ENCODE measurements at places on chromosomes 1 and 21.
A peak's percentile ranks its signal among the peaks of the same experiment; 100 is the strongest.

- DNase-seq, result no peak
These were observed 20.1 kb upstream of the MACF1 start for GRCh38 chr1:39184354-39184818.

DNA sequence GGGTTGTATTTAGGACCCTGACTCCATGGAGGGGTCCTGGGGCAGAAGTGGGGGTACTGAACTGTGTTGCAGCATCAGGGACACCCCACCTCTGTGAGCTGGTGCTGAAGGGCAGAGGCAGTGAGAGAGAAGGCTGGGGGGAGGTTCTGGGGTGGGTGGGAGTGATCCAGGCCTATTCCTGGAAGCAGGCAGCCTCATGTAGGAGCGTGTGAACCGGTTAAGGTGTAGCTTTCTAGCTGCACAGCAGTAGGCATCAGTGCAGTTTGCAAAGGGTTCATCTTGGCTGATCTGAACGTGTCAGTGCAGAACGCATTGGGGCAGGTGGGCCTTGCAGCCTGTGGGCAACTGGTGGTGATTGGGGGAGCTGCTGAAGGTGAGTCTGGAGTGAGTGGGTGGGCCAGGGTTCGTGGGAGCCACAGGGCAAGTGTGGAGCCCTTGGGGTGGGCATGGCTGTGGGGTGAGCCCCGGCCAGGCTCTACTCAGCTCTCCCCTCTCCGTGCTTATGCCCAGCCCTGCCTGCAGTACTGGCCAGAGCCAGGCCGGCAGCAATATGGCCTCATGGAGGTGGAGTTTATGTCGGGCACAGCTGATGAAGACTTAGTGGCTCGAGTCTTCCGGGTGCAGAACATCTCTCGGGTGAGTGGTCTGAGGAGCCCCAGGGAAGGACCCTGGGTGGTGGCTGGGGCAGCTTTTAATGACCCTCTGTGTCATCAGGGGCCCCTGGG lies 86.7 kb downstream of the PTPRU start:
- no peak for DNase-seq

- no peak for DNase-seq
These were observed 22.2 kb upstream of the RAP1A start for GRCh38 chr1:111597426-111597825.

- DNase-seq, result no peak
These were observed 15.1 kb upstream of the EDN2 start for GRCh38 chr1:41499591-41499990.

- DNase-seq, result no peak
These were observed 84.1 kb downstream of the EVA1C start for GRCh38 chr21:32496568-32496967.

GRCh38 chr1:181092056-181092455 lies 3.6 kb downstream of the IER5 start:
- no peak for DNase-seq

DNA sequence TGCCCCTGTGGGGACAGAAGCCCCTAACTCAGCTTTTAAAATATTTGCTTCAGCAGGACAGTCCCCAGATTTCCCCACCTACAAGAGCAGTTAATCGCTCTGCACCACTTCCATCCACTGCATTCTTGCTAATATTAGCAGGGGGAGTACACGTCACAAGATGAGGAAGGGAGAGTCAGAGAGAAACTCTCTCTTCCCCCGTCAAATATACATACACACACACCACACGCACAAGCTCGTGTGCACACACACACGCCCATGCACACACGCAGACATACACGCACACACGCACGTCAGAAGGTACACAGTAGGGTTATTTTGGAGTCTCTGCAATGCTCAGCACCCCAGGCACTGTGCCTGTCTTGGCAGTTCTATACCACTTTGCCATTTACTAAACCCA lies 2.1 kb downstream of the CLCA1 start:
- no peak for DNase-seq

DNA sequence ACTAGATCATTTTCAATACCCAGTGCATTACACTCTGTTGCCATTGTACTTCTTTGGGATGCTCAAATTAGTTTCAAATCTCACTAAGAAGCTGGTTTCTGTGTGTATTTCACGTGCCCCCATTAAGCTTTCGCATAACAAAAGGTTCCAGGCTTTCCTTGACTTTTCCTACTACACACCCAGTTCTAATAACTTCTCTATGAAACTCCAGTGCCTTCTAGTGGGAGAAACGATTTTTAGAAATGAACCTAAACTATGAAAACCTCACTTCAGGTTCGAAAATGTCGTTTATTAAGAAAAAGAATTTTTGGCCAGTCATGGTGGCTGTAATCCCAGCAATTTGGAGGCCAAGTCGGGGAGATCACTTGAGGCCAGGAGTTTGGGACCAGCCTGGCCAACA lies 2.8 kb downstream of the CFHR4 start:
- DNase-seq, result peak; percentile 51

DNA sequence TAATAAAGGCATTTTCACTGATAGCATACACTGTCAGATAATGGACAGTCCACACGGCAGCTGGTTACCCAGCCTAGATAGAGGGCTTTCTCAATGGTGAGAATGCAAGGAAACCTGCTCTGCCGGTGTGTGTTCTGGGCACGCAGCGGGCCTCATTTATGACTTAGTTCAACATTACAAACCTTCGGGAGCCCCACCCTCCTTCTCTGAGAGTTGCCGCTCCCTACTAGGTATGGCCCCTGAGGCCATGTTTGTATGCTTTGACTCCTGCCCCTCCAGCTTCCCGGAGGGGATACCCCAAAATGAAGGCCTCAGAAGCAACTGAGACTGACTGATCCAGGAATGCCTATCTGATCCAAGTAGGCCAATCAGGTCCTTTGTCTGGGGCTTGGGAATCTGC lies 17.2 kb upstream of the FABP3 start:
- DNase-seq, result peak; percentile 59

- no peak for DNase-seq
These were observed 6.2 kb downstream of the CD247 start for GRCh38 chr1:167512046-167512654.

DNA sequence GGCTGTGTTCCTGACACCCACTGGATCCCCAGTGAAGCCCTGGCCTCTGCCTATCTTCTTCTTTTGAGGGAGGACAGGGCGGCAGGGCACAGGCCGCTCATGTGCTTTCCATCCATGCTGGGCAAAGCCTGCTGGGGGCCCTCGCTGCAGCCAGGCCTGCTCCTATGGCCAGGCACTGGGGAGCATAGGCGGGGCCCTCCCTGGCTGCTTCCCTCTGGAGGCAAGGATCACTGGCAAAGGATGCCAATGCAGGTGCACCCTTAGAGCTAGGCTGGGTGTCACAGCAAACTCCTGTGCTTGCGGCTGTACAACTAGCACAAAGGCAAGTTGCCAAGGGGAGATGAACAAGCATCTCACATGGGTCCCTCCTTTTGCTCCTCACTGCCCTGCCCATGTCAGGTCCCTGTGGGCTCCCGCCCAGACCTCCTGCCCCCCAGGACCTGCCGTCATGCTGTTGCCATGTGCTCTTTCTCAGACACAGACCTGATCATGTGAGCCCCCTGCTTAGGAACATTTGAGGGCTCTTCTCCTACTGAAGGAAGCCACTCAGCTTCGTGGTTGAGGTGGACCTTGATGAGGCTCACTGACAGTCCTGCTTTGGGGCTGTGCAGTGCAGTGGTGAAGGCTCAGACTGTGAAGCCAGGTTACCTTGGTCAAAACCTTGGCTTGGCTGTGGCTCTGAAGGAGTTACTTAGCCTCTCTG lies 393.6 kb downstream of the PTPRU start:
- no peak for DNase-seq

DNA sequence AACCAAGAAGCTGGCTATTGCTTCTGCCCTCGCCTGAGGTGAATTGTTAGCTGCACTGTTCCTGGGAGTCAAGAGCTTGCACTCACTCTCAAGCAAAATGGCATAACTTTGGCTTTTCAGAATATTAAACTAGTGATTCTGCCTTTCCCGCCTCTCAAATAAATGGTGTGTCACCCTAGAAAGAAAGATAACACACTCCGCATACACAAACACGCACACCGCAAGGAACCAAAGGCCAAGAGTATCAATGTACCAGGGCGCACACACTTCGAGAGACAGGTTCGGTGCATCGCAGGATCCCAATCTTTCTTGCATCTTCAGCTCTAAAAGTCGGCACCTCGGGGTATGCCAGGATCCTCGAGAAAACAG lies 470 bp upstream of the RTCA start:
- no peak for DNase-seq

DNA sequence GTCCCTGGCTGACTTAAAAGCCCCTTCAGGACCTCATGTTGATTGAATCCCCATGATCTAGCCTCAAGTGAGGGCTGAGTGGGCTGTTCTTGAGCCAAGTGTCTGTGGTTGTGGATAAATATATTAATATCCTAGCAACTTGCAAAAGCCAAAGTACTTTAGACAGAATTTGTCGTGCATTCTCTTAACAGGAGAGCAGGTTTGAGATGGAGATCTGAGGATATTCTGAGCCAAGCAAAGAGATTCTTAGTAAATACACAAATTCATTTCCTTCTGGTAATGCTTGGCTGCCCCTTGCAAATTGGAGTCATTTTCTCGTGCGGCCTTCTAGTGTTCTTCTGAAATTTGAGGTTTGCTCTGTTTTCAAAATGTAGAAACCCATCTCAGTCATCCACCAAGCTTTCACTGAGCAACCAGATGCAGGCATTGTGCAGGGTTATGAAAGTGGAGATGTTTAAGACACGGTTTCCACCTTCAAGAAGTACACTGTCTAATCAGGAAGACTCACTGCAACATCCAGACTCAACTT lies 242.1 kb upstream of the JUN start:
- DNase-seq, result no peak

DNA sequence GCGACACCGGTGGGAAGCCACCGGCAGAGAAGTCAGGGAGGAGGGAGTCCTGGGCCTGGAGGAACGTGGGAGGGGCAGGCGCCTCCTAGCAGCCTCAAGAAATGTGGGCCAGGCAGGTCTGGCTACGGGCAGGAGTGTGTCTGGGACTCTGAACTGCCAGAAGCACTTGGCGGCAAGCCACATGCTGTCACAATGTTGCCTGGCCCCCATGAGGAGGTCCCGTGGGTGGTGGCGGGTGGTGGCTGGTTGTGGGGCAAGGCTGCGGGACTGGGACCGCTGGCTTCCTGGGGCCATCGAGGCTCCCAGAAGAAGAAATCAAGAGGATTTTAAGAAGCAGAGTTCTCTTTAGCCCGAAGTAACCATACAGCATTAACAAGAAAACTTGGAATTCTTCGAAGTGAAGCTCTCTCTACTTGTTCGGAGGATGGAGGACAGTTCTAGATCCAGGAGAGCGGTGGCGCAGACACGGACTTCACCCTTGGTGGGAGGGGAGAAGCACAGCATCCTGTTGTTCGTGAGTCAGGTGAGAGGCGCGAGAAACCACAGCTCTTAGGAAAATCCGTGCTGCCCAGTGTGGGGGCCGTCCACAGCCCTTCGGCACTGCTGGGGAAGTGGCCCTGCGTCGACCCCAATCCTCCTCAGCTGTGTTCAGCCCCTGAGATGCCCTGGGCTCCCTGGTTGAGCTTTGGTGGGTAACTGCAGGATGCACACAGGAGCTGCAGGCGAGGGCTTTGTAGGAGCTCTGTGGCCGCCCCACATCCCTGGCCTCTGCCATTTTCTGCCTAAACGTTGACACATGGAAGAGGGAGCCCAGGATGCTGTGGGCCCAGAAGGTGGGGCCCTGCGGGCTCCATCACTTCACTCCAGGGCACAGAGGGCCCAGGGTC lies 12.4 kb downstream of the SKI start:
- no peak for DNase-seq

- no peak for DNase-seq
These were observed 23.2 kb downstream of the NUAK2 start for GRCh38 chr1:205298191-205298994.

DNA sequence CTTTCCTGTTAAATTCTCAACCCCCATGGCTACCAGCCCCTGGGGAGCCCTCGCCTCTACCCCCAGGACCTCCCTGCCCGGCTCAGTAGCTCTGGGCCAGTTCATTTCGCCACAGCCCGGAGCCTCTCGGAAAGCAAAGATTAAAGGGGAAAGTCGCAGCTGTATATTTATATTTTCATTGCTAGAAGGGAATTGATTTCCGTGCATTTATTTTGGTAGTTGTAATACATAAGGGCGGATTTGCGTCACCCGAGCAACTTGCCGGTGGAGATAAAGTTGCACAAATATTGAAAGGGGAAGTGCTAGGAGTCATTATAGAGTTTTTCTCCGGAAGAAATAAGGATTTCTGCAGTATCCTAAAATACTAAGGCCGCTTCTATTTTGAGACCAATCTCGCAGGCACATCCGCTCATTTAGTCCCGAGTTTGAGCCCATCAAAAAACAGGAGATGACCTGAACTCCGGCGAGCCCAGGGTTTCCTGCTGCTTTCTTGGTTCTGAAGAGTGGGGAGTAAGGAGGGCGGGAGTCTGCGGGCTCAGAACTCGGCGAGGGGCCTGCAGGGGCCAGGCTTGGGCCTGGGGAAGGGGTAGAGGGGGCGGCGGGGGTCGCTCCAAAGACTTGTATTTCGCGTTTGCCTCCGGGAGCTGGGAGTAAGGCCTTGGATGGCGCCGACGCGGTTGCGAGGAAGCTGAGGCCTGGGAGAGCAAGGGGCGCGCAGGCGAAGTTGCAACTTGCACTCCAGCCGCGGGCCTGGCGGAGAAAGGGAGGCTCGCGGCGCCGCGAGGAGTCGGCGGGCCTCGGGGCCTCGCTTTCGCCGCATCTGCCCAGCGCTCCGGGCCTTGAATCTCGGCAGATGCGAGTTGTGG lies 2.5 kb upstream of the HLX start:
- DNase-seq, result no peak

DNA sequence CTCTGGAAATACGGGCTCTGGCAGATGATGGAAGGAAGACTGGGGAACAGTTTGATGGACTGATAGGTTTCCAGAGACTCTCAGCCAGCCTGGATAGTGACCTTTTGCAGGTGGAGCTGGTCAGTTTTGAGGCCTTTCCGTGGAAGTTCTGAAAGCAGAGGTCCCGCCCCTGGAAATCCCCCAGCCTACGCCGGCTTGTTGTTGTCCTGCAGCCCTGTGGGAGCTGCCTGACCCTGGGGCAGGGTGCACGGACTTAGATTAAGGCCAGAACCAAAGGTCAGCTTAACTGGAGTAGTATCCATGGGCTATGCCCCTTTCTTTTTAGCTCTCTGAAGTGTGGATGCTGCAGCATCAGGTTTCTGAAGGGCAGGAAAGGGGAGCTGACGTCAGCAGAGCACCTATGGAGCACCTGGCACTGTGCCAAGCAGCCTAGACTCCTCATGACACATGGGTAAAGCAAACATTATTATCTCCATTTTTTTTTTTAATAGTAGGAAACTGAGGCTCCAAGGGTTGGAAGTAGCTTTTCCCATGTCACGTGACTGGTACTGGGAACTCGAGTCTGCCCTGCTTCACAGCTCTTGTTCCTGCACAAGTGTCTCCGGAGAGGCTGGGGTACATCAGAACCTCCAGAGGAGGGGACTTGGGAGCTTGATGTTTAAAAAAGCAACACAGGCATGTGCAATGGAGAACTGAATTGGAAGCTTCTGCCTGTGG lies 38.5 kb downstream of the IER5 start:
- DNase-seq, result peak; percentile 84

GRCh38 chr1:4397196-4397595 lies 257.2 kb upstream of the AJAP1 start:
- DNase-seq, result no peak

DNA sequence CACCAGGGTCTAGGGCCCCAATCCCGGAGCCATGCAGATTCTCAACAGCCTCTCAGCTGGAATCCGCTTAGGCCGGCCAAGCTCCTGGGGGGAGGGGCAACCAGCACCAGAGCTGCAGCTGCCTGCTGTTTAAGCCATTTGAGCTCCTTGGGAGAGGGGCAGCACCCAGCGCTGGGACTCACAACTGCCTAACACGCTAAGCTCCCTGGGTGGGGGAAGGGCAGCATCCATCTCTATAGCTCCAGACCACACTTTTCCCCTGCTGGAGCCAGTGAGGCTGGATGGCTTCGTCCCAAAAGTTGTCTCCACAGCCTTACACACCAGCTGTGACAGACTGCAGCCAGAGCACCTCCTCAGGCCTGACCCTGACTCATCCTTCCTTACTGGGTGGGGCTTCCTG lies 6.9 kb upstream of the PTGFR start:
- no peak for DNase-seq

Measured in T47D (cell line).